Right lung (tissue), 10 donors: ENCODE measurements at places on chromosomes 1 and 21.

DNA sequence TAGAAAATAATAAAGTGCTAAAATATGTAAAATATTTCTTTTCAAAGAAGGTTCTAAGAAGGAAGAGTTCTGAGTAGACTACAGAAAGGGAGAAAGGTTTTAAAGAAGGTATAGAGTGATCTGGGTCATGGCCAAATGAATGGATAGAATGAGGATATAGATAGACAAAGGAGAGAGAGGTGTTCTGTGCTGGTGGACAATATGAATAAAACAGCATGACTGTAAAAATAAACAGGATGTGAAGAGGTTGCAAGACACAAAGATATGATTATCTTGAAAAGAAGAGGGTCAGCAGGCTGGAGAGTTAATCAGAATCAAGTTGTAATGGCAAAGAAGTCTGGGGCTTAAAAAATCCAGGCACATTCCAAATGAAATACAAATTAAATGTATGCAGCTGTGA is 86.7 kb upstream of the GNG4 start:
- no peak for DNase-seq

DNA sequence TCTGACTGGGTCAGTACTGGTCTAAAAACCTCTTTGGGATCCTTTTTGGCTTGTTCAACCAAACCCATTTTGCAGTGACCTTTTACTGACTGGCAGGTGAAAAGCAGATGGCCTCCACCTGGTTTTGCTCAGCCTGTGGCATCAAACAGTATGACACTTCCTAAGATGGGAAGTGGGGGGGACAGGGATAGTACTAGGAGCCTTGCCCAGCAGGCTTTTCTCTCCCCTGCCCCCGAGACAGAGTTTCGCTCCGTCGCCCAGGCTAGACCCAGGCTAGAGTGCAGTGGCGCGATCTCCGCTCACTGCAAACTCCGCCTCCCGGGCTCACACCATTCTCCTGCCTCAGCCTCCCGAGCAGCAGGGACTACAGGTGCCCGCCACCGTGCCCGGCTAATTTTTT is 18.3 kb downstream of the INTS3 start:
- DNase-seq = no peak

GRCh38 chr1:198167436-198167934 is 10.7 kb downstream of the NEK7 start:
- DNase-seq = no peak

DNA sequence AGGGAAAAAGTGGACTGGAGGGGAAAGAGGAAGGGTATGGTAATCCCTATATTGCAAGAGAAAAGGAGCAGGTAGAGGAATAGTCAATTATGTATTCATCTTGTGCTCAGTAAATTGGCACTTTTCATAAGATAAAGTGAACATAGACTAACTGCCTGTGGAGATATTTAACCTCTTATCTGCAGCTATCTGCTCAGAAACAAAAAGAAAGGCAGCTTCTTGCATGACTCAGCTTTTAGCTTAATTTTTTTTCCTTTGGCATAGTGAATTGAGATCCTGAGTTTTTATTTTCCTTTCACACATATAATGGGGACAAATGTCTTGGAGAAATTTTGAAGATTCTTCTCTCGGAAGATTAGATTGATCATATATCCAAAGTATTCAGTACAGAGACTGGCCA is 127.6 kb upstream of the F3 start:
- DNase-seq = no peak

- no peak for DNase-seq
Measured at GRCh38 chr1:10960411-10961299, 51.8 kb upstream of the TARDBP start.

GRCh38 chr1:222335586-222335985 is 212.3 kb downstream of the HHIPL2 start:
- no peak for DNase-seq

GRCh38 chr1:43197343-43198127 is 25.4 kb downstream of the CFAP57 start:
- no peak for DNase-seq

DNA sequence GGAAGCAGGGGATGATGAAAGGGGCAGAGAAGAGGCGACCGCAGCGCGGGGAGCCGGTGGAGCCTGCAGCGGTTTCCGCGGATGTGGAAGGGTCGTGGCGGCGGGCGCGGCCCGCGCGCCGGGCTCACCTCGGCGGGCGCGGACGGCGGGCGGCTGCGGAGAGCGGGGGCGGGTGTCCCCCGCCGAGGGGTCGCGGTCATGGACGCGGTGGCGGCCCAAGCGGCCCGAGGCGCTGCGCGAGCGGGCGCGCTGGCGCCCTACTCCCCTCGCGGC is 572 bp downstream of the LPGAT1 start:
- no peak for DNase-seq

GRCh38 chr1:202569393-202570322 is 140.6 kb downstream of the SYT2 start:
- DNase-seq = no peak

- DNase-seq = no peak
Measured at GRCh38 chr21:41074396-41075184, 93.4 kb upstream of the BACE2 start.

GRCh38 chr1:200751717-200752116 is 13.0 kb downstream of the CAMSAP2 start:
- no peak for DNase-seq

DNA sequence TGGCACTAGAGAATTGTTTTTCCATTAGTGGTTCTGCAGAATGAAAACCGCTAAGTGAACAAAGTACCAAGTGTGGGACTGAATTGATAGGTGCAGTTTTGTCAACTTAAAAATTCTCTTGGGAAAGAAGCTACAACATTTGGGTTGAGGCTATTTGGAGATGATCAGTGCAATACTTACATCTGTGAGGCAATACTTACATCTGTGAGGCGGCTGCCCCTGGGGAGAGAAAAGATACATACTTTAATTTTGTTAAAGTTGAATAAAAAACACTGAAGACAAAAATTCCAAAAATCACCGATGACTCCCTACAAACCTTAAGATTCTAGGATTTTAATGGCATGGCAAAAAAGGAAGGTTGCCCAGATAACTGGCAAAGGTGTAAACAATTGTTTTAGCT is 1.7 kb downstream of the CFAP410 start:
- no peak for DNase-seq

- DNase-seq = no peak
Measured at GRCh38 chr1:40239626-40240025, 8.1 kb upstream of the TMCO2 start.

DNA sequence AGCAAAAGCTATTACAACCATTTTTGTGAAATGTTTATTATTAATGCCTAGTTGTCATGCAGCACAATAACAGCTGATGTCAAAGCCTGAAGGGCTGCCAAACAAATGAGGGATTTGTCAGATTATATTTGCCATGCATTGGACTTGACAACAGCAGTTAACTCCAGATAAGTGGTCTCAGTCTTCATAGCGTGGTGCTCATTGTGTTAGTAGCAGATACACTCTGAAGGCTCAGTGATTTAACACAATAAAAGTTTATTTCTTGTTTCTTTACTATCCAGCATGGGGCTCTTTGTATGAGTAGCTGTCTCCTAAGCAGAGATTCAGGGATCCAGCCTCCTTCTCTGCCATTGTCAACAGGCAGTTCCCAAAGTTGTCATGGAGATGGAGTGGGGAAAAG is 76.0 kb upstream of the PTGFRN start:
- DNase-seq = no peak

DNA sequence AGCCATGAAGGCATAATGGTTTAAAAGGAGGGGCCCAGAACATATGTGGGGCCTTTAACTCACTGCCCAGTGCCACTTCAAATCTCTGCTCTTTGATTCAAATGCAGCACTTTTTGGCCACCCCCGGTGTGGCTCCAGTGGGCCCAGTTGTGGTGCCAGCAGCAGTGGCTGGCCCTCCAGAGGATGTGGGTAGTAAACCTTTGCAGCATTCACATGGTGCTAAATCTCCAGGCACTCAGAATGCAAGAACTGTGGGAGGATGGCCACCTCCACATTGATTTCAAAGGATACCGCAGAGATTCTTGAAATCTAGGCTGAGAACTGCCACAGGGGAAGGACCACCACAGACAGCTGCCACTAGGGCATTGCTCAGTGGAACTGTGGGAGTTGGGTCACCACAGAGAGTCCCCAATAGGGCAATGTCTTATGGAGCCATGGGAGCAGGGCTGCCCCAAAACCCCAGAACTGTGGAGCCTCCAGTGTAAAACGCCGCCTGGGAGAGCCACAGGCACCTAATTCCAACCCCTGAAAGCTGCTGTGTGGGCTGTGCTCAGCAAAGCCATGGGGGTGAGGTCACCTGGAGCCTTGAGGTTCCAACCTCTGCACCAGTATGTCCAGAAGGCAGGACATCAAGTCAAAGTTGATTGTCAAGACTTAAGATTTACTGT is 6.6 kb upstream of the ADAM30 start:
- no peak for DNase-seq

DNA sequence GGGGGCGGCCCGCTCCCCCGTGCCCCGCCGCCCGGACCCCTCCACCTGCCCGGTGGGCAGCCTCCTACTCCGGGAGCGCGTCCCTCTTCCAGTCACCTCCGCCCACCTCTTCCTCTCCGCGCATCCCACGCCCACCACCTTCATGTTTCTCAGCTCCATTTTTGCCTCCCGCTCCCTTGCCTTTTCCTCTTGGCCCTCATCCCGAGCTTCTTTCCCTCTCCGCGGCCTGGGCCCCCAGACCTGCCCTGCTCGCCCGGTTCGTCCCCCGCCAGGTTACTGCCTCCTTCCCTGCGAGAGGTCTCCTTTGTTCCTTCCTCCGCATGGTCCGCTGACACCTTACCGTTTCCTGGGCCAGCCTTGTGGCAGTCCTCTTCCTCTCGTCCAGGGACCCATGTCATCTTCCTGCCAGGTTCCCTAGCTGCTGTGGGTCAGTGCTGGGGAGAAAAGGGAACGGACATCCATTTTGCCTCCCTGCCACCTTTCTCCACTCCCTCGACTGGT is 563 bp downstream of the QSOX1 start:
- DNase-seq = no peak

- DNase-seq = no peak
Measured at GRCh38 chr1:191034132-191034531, 556.5 kb upstream of the BRINP3 start.

DNA sequence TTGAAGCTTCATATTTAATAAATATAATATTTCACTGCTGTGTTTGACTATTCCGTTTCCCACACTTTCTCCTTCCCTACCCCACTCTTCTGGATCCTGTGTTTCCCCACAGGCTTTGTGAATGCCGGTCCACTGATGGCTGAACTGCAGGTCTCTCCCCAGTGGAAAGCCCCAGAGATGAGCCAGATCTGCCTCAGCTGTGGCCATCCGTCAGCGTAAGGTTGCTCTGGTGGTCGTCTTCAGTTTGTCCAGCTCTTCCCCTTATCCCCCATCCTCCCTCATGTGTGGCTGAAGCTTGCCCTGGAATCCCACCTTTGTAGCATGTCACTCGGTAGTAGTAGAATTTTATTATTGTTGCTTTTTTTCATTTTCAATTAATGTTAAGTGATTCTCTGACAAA is 11.4 kb downstream of the SMAP2 start:
- DNase-seq = no peak

DNA sequence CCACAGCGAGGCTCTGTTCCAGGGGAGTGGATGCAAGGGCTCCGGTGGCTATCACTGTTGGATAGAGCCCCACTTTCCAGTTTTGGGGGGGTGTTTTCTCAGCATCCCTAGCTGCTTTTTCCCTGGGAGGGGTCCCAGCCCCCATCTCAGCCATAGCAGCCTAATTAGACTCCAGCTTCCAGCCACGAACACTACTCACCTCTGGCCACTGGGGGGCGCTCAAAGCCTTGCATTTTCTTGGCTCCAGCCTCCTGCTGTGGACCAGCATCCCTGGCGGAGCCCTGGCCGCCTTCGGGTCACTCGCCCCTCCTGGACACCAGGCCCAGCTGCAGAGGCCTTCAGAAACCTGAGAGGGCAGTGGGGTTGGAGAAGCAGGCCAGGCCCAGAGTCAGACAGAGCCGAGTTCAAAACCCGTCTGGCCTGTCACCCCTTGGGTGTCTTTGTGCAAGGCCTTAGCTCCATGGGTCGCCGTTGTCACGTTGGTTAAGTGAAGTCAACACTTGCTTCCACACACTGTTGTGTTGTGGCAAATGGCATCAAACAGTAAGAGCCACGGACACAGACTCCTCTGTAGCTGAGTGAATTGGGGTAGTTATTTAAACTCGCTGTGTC is 93.5 kb upstream of the ACTL8 start:
- DNase-seq = peak; percentile 30

DNA sequence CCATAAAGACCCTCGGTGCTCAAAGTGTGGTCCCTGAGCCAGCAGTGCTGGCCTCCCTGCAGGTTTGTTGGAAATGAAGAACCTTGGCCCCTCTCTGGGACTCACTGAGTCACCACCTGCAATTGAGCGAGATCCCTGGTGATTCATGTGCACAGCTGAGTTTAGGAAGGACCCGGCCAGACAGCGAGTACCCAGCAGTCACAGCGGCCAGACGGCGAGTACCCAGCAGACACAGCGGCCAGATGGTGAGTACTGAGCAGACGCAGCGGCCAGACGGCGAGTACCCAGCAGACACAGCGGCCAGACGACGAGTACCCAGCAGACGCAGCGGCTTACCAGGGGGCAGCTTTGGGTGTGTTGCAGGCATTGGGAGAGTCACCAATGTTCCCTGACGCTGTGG is 123.8 kb downstream of the PRDM16 start:
- no peak for DNase-seq

DNA sequence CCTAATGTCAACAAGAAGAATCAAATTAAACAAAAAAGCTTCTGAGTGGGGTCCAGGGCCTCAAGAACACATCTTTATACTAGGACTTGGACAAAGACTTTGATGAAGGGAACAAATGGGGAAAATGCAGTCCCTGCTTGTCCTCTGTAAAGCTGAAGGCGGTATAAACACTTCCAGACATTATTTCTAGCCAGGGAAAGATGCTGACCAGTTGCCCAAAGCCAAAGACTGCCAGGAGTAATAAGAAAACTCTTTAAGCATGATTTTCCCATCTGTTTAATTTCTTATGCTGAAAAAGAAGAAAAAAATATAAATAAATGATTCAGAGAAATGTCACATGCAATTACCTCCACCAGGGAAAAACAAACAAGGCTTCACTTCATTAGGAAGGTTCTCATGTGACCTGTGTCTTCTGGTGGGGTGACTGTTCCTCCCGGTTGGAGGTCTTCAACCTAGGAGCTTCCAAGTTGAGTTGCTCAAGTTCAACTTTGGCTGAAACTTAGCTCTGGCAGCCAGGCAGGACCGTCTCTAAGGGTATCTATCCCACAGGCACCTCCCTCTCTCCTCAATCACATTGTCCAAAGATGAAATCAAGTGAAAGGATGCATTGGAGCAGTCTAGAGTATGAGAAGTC is 65.2 kb upstream of the KCNE2 start:
- no peak for DNase-seq

GRCh38 chr1:161502641-161503393 is 2.4 kb upstream of the FCGR2A start:
- DNase-seq = no peak

GRCh38 chr1:247337961-247338360 is 6.3 kb upstream of the ZNF496 start:
- no peak for DNase-seq
